ENCODE measurements at places on chromosomes 12 and 14.

GRCh38 chr12:57603815-57604453 lies 690 bp upstream of the DTX3 start:
- DNase-seq: no peak

DNA sequence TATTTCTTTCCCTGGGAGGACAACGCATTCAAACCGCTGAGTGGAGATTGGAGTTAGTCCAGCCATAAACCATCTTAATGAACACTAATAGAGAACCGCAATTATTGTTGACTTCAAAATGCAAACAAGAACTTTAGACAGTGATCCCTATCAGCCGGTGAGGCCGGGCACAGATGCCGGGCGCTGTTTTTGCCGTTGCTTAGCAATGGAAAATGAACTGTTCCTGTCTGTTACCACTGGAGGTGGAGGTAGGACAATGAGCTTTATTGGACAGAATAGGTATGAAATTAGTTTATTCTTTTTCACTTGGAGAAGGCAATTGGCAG lies 216.8 kb downstream of the TTC8 start:
- DNase-seq: peak; percentile 79

DNA sequence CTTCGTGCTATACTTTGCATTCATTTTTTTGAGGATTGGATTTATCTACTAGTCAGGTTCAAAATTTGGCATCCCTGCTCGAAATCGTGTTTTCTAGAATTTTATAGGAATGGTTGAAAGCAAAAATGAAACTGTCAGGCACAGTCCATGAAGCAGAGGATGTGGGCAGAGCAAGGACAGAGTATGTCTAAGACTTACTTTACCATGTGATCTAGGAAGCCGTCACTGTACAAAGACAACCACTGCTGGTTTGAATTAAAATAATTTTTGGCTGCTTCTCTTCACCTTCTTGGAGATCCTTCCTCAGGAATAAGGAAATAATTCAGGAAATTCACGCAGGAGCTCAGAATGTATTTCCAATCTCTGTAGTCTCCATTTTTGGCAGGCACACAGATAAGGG lies 31.6 kb upstream of the SGPP1 start:
- no peak for DNase-seq

GRCh38 chr12:64452559-64453329 lies 824 bp downstream of the TBK1 start:
- DNase-seq: peak; percentile 34

DNA sequence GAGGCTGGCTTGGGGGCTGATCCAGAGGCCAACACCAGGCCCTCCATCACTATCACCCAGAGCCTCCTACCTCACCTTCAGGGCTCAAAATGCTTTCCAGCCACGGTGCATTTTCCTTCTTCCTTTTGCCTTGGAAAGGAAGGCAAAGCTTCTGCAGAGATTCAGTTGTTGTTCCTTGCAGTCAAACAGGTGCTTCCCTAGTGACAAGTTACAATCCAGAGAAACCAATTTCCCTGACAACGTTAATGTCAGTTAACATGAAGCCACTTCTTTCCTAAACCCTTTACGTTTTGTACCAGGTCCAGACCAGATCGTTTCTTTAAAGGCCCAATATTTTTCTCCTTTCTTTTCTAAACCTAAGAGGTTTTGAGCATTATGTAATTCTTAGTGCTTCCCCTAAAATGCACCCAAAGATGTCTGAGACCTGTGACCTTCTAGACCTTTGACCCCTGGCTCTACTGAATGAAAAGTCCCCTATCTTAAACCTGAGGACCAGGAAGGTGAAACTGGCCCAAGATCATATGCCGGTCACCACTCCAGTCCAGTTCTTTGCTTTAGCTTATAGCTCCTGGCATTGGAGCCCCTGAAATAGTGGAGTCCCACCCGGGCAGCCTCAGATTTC lies 211.5 kb downstream of the SLC41A2 start:
- DNase-seq: no peak

All from HAP-1 (cell line).